ENCODE measurements at places on chromosomes 6 and 20. TPM values are rescaled to one million over a fixed set of nuclear protein-coding genes. Genes with fewer than 3 reads are reported as not detected.

DNA sequence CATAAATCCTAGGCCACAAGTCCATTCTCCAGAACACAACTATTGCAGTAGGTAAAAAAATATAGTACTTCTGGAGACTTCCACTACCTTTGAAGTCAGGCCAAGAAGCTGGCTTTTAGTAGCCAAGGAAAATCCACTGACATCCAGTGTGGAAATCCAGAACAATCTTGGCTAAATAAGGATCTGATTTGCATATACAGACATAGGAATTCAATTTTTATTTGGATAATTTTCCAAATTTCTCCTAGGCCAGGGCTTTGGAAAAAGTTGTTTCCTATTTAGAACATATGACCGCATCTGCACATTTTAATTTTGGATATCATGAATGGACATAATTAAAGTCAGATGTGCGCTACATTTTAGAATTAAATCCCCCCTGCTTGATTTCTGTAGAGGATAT, 100.2 kb downstream of the BCAS1 start:
- DNase-seq: no peak

BPIFB1 gene
- 0.13 TPM for polyA plus RNA-seq

HCRTR2 gene
- not detected for polyA plus RNA-seq

MBOAT1 gene
- 1.2 TPM for polyA plus RNA-seq

GRCh38 chr6:17476511-17476910, 83.1 kb downstream of the CAP2 start:
- no peak for DNase-seq
